ENCODE measurements at places on chromosomes 3 and 15.

- DNase-seq: no peak
Measured at GRCh38 chr3:13210221-13210975, 137.2 kb upstream of the IQSEC1 start.

DNA sequence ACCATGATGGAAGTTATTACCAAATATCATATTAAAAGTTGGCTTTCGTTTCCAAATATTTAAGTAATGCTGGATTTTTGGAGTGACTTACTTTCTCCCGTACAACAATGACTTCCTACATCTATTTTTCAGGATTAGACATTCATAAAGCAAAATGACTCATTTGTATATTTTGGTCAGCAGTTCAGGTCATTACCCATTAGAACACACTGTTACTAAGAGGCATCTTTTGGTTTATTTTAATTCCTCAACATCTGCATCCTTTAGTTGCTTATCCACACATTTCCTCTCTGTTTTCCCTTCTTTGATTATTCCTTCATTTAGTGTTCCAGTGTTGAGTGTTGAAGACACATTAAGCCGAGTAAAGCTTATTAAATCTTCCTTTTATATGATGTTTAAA lies 348.2 kb downstream of the NAALADL2 start:
- no peak for DNase-seq

- no peak for DNase-seq
Measured at GRCh38 chr3:18898911-18899310, 249.4 kb upstream of the KCNH8 start.

DNA sequence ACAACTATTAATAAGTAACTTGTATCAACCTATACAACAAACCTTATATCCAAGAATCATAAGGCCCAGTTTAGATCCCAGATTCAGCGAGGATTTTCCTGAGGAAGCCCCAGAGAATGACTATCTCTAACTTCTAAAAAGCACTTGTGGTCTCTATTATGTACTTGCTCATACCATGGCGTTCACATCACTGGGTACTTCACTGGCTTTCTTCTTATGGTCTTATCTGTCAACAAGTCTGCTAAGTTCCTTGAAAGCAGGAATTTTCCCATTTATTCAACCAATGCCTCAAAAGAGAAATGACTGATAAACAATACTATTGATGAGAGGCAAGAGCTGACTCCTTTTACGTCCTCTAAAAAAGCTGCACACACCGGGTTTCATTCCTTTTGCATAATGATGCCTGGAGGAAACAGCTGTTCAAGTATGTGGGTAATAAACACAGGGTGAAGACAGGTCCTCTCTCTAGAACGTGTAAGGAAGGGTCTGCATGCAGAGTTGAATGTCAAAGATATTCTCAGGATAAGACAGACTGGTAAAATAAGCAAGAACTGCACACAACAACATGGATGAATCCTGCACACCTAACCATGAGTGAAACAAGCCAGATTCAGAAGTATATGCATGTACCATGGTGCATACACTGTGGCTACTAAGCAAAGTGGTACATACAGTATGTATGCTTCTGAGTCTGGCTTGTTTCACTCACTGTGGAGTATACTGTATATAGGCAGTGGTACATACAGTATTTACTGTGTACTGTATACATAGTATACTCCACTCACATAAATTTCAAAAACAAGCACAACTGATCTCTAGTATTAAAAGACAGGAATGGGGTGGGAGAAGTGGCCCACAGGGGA lies 408.7 kb downstream of the SHQ1 start:
- DNase-seq: no peak

DNA sequence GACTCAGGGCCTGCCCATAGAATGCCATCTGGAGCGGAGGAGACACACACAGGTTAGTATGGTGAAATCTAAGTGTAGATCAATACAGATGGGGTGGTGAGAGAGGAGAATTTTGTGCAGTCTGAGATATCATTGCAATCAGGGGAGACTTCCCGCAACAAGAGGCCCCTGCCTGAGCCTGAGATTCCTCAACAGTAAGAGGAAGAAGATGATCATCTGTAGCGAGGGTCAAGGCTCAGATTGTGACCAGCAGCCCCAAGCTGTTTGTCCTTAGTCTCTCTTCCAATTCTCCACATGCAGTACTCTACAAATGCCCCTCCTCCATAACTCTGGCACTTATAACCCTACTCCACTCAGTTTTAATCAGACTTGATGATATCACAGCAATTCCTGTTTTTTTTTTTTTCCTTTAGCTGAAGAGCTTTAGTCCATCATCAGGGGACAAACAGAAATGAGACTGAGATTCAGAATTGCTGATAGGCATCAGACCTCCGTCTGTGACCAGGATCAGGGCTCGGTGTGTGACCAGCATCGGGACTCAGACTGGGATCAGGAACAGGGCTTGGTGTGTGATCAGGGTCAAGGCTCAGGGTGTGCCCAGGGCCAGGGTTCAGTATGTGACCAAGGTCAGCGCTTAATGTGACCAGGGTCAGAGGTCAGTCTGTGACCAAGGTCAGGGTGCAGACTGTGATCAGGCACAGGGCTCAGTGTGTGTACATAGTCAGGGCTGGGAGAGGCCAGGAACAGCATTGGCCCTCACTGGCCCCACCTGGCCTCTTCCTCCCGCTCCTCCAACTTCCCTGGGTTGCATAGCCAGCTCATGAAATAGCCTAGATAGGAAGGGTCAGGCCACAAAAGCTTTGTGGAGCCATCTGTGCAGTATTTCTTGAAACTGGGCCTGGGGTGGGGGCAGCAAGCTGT lies 14.1 kb downstream of the LOXL1 start:
- DNase-seq: no peak

DNA sequence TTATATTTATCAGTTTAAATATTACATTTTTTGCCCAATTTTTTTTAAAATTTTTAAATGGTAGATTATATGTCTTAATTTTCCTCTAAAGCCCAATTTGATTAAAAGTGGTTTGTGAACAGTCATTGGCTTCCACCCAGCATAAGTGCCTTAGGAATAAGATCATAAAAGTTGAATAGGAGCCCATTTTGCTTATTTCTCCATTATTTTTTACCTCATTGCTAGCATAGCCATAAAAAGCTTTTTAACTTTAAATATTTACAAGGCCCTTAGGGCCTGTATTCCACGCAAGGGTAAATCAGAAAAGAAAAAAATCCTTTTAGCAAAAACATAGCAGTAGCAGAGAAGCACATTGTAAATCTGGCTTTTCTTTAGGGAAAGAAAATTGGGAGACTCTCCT lies 9.0 kb downstream of the TTC14 start:
- DNase-seq: no peak

DNA sequence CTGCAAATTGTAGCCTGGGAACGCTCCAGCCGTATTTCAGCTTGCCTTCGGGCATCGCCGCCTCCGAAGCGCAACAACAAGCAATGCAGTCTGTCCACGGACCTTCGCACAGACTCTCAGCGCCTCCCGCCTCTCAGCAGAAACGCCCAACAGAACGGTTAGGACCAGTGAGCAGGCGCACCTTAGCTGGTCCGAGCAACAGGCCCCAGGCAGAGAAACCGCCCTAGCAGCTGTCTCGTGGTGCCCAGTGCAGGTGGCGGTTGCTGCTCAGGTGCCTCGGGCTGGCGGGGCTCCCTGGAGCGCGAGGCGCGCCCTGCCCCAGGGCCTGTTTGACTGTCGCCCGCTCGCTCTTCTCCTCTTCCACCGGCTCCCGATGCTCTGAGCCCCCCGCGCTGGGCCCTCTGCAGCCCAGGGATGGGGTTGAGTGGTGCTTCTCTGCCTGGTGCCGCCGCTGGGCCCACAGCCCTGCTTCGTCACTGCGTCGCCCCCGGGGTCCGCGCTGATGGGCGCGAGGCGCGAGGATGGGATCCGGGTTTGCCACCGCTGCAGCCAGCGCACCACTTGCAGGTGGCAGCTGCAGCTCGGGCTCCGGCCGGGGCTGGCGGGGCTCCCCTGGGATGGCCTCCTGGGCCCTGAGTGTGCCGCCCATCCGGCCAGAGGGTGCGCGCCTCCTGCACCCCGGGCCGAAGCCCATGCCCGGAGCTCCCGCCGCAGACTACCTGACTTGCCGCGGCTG lies 268.4 kb upstream of the FRG2C start:
- DNase-seq: no peak

DNA sequence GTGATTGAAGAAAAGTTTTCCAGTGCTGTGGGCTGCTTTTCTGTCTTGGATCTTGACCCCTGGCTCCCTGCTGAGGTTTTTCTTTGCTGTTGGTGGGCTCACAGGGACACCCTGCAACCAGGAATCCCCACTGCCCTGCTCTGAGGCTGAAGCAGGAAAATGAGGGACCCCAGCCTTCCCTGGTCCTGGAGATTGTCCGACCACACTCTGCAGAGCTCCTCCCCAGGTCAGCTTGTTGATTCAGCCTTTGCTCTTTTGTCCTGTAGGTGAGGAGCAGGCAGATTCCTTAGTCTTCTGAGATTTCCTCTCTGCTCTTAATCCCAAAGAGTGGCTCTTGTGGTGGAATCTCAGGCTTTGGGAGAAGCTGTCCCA lies 194.5 kb downstream of the RPLP1 start:
- DNase-seq: no peak

DNA sequence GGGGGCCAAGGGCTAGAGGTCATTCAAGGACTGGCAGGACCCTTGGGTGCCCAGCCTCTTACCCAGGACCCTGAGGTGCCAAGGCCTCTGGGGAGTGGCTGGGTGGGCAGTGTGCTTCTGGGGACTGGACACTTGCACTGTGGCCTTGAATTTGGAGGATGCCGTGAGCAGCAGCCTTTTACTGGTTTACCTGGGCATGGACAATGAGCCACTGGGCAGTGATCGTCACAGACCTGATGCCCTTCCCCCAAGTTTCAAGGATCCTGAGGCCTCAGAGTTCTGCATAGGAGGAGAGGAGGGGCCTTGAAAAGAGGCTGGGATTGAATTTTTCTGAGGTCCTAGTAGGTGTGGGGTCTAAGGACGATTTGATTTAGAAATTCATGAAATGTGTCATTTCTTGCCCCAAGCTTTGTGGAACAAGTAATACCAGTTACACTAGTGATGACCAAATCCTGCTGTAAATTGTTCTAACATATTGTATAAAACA lies 146.1 kb upstream of the TPM1 start:
- no peak for DNase-seq

All from AG20443 (cell line).